ENCODE measurements at places on chromosomes 13 and 19. TPM values are rescaled to one million over a fixed set of nuclear protein-coding genes. Genes with fewer than 3 reads are reported as not detected.

Gene CGB2
- total RNA-seq = not detected

Gene CYP4F2
- 0.07 TPM for total RNA-seq

Gene PGLYRP2
- not detected for total RNA-seq

Gene LILRB5
- not detected for total RNA-seq

Gene BRME1
- total RNA-seq = 1.6 TPM

Gene RASIP1
- total RNA-seq = 0.59 TPM

Gene FAM83E
- total RNA-seq = 0.22 TPM

Gene URAD
- total RNA-seq = not detected

Gene COX7A1
- total RNA-seq = not detected

Gene PLIN5
- 0.28 TPM for total RNA-seq

Gene CNFN
- 49.3 TPM for total RNA-seq

Gene CEACAM3
- total RNA-seq = not detected

Gene CD209
- total RNA-seq = not detected

Gene CYP2A7
- total RNA-seq = not detected

Gene FZR1
- 38.0 TPM for total RNA-seq

Gene SBSN
- total RNA-seq = 2.4 TPM

Gene ZNF274
- total RNA-seq = 12.2 TPM

Gene ZNF324B
- 6.6 TPM for total RNA-seq

Gene PSG1
- total RNA-seq = 0.15 TPM

Gene KLK15
- not detected for total RNA-seq

Gene PBX4
- total RNA-seq = 1.3 TPM

Gene CYP2A6
- not detected for total RNA-seq

Measured in A549 treated with Mapracorat at 1 μM for 4 hours (cell line).